ENCODE measurements at places on chromosomes 12 and 14.

DNA sequence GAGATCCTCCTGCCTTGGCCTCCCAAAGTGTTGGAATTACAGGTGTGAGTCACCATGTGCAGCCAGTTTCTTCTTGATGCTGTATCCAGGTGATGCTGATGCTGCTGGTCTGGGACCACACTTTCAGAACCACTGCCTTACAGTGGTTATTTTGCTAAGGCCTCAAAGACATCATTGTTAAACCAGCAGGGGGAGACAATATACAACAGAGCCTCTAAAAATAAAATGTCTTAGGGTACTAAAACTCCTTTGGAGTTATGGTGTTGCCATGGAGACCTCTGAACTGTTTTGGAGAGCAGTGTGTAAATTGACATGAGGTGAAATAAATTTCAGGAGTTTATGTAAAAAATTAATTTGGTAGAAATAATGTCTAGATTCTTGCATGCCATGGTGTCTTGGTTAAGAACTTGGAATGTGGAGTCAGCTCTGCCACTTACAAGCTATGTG is 1.1 kb upstream of the ARG2 start:
- DNase-seq: peak; percentile 69

DNA sequence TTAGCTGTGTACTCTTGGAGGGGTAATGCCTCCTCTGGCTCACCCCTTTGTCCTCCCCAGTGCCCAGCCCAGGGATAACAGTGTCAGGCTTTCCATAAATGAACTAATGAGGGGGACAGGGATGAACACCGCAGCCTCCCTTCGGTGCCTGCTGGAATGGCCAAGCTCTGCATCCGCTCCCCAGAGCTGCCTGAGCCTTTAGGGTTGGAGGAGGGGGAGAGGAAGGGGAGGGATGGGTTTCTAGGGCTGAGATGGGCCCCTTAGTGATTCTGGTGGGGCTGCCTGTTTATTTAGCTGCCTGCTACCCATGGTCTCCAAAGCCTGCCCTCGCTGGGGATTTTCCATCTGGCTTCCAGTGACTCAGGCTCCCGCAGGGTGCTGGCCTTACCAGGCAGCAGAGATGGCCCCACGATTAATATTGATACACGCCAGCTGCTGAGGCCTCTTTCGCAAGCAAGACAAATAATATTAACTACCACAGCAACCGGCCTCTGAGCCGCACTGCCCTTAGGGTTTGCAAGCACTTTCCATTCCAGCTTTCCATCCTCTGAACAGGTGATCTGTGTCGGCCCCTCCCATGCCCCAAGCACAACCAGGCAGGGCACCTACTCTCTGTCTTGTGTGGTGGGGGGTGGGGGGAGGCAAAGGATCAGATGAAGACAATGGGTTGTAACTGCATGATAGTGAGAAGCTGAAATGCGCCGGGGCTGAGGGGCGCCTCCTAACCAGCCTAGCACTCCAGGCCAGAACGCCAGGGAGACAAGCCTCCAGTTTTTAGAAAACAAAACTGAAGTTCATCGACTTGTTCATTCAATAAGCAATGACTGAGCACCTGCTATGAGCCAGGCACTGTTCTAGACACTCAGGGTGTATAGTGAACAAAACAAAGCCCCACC is 56.7 kb downstream of the C14orf132 start:
- no peak for DNase-seq

GRCh38 chr12:6921996-6922946 is 5.5 kb upstream of the ATN1 start:
- no peak for DNase-seq

DNA sequence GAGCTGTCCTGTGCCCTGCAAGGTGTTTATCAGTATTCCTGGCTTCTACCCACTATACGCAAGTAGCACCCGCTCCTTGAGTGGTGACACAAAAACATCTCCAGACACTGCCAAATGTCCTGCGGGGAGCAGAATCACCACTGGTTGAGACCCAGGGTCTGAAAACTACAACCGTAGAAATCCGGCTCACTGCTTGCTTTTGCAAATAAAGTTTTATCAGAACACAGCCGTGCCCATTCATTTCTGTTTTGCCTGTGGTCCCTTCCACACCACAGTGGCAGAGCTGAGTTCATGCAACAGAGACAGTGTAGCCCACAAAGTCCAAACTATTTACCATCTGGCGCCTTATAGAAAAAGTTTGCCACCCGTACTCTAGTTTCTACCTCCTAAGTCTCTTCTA is 125.7 kb upstream of the DIO3 start:
- no peak for DNase-seq

All from activated CD4-positive, alpha-beta T cell treated with anti-CD3 and anti-CD28 coated beads, Interleukin-2, amount 50 U/mL, for 16 hours (primary cell).